ENCODE measurements at places on chromosomes 5 and 9.

DNA sequence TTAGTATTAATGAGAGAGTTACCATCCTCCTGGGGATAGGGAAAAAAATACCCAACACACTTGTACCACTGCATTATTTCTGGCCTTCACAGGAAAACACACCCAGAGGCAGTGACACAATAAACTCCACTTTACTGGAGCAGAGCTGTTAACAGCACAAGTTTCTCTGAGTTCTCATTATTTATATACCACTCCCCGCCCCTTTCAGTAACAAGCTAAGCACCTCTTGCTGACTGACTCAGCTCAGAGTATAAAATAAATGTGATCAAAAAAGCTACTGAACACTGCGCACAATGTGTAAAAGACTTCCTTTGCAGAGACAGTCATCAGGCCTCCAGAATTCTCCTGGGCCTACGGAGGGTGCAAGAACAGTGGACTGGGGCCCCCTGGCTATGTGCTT, 21.6 kb downstream of the KLF9 start:
- no peak overlapping the region for H3K27ac ChIP-seq
- no peak for DNase-seq
- no peaks in the 10 kb centered on the region for H3K36me3 ChIP-seq
- H3K27me3 ChIP-seq = no peaks in the 10 kb centered on the region
- H3K4me3 ChIP-seq = no peak overlapping the region

GRCh38 chr5:55226934-55227663, at the start of gene MCIDAS:
TSS of gene MCIDAS (minus strand) at chr5:55227315. CDS start at chr5:55227138, 177 bp downstream.
- no peaks in the 10 kb centered on the region for H3K36me3 ChIP-seq
- peaks cover 95% of the 10 kb centered on the region for H3K27me3 ChIP-seq
- peaks cover 52% of the 10 kb centered on the region for H3K4me1 ChIP-seq
- H3K27ac ChIP-seq = no peak within 1 kb of the TSS

DNA sequence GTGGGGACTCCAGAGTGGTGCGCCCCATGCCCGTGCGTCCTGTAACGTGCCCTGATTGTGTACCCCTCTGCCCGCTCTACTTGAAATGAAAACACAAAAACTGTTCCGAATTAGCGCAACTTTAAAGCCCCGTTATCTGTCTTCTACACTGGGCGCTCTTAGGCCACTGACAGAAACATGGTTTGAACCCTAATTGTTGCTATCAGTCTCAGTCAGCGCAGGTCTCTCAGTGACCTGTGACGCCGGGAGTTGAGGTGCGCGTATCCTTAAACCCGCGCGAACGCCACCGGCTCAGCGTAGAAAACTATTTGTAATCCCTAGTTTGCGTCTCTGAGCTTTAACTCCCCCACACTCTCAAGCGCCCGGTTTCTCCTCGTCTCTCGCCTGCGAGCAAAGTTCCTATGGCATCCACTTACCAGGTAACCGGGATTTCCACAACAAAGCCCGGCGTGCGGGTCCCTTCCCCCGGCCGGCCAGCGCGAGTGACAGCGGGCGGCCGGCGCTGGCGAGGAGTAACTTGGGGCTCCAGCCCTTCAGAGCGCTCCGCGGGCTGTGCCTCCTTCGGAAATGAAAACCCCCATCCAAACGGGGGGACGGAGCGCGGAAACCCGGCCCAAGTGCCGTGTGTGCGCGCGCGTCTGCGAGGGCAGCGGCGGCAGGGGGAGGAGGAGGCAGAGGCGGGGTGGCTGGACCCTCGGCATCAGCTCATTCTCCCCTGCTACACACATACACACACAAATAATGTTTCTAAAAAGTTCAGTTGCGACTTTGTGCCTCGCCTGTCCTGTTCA, 668 bp downstream of the GLIS3 start:
- no peak overlapping the region for H3K27ac ChIP-seq
- peaks cover 7% of the 10 kb centered on the region for H3K27me3 ChIP-seq
- DNase-seq = peak; percentile 29

GRCh38 chr5:68182094-68182493, 33.5 kb upstream of the PIK3R1 start:
- H3K27me3 ChIP-seq = no peaks in the 10 kb centered on the region
- H3K27ac ChIP-seq = no peak overlapping the region
- DNase-seq = no peak
- H3K4me1 ChIP-seq = no peaks in the 10 kb centered on the region

- no peak overlapping the region for H3K27ac ChIP-seq
- H3K36me3 ChIP-seq = no peaks in the 10 kb centered on the region
- peak overlapping the region; percentile 55 for H3K4me3 ChIP-seq
- H3K4me1 ChIP-seq = peaks cover 29% of the 10 kb centered on the region
- H3K27me3 ChIP-seq = no peaks in the 10 kb centered on the region
Observed at GRCh38 chr9:91193087-91193657, 168.5 kb downstream of the AUH start.

Measured in CD4-positive, alpha-beta T cell (primary cell).